ENCODE measurements at places on chromosomes 5 and 9. TPM values are rescaled to one million over a fixed set of nuclear protein-coding genes. Genes with fewer than 3 reads are reported as not detected.

The HAND1 gene
- total RNA-seq = not detected

The OR1J2 gene
- 0.33 TPM for total RNA-seq

- no peak for DNase-seq
Measured at GRCh38 chr5:178429491-178430185, 160.6 kb downstream of the COL23A1 start.

The TAF1L gene
- under 0.01 TPM for total RNA-seq

The NR2F1 gene
- 90.8 TPM for total RNA-seq

GRCh38 chr5:154647114-154647760, 107.9 kb upstream of the LARP1 start:
- DNase-seq = peak; percentile 14
